ENCODE measurements at places on chromosomes 5 and 9. TPM values are rescaled to one million over a fixed set of nuclear protein-coding genes. Genes with fewer than 3 reads are reported as not detected.

FRMPD1 gene
- not detected for total RNA-seq

- DNase-seq: no peak
Observed at GRCh38 chr5:78837836-78838235, 147.3 kb downstream of the ARSB start.

DNA sequence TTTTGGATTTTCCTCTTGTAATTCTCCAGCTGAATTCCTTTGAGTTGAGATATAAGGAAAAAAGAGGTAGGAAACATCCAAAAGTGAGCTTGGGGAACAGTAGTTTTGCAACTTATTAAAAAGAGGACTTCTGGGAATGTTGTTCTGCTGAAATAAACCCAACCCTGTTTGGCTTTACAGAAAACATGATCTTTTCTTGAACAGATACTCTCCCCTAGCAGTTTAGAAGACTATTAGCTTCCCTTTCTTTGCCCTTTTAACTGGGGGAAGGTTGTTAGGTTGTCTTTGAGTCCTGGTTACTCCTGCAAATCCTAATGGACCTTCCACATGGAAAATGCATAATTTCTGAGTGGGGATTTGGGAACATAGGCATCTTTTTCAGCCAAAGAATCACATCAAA lies 168.7 kb upstream of the RPS23 start:
- DNase-seq: no peak

DNA sequence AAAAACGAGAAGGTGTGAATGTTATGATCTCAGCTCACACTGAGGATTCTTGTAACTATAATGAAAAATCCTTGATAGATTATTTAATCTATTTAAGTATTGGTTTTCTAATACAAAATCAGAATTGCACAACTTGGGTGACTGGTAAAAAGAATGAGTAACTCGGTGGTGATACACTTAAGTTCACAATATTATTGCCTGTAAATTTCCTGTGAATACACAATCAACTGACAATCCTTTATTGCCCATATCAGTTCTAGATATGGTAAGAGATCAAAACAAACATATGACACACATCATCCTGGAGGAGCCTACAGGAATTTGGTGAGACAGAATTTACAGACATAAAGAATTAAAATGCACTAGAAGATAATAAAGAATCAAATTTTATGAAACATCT lies 14.1 kb upstream of the LURAP1L start:
- DNase-seq: no peak

GRCh38 chr5:93055971-93056370 lies 525.0 kb downstream of the NR2F1-AS1 start:
- no peak for DNase-seq

GRCh38 chr9:13127131-13127530 lies 152.4 kb downstream of the MPDZ start:
- DNase-seq: no peak

GRCh38 chr5:80284720-80285119 lies 28.9 kb upstream of the SERINC5 start:
- no peak for DNase-seq

TAF11L4 gene
- total RNA-seq: not detected

HACD4 gene
- 4.1 TPM for total RNA-seq

- DNase-seq: no peak
Observed at GRCh38 chr9:93812410-93812668, 142.8 kb downstream of the BARX1 start.

UBAC1 gene
- 34.2 TPM for total RNA-seq

IRGM gene
- total RNA-seq: 1.2 TPM

OR1L8 gene
- not detected for total RNA-seq

GRCh38 chr5:15183520-15183919 lies 311.9 kb upstream of the ANKH start:
- no peak for DNase-seq

MZB1 gene
- total RNA-seq: 12.9 TPM

DNA sequence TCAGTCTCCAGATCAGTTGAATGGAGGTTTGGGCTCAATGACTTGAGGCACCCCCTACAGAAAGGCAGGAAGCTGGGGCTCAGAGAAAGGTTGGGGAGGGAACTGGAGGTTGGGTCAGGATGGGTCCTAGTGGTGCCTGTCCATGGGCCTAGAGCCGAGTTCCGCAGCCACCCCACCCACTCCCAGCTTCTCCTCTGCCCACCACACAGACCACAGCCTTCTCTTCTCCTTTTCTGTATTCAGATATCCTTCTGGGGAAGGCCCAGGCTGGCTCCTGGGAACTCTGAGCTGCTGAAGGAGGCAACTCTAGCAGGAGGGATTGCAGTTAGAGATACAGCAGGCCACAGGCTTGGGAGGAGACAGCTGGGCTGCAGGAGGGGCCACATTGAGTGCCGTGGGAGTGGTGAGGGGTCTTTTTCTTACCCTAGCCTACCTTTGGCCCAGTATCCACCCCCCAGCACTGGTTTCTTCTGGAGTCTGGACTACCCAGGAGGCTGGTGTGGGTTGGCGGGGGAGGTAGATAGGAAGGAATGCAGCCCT lies 15.4 kb upstream of the PTGS1 start:
- no peak for DNase-seq

DNA sequence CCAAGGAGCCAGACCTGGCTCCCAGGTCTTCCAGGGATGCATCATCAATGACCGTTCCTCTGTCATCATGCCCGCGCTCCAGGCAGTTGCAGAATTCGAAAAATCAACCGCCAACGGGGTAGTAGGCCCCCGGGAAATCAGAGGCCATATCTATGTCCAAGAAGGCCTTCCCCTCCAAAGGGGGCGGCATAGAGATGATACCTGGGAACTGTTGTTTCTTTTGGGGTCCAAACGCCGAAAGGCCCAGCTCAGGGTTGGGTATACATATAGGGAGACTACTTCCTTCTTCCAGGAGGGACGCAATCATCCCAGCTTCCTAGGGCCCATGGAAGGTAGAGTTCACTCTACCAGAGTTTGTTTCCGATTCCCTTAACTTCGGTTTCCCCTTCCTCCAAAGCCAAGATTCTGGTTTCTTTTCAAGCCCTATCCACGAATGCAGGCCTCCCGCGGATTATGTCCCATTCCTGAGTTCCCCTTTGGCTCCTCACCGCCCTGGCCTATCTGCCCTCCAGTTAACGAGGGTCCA lies 754 bp downstream of the DCAF12 start:
- no peak for DNase-seq

DNA sequence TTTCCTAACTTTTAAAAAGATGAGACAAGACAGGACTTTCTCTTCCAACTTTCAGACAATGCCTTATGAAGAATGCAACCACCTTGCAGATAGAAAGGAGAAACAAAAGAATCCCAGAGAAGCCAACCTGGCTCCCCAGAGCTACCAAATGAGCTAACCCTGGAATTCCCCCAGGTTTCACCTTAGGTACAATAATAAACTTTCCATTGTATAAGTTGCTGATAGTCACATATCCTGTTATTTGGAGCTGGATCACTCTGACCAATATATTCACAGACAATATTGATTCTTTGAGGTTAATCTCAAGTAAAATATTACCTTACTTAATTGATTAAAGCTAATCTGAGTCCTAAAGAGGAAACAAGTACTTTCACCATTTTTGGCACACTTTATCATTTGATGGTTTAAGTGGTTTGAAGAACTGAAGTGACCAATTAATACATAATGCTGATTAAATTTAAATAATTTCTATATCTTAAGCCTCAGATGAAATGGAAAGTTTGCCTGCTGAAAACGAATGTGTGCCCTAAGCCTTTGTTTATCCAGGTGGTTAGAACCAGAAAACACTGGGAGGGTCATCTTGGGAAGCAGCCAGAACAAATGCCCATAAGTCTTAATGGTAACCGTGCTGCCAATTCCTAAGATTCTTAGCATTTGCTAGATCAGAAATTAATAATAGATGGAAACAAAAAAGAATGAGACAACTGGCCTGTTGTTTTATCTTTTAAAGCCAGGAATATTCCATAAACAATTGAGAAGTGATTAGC lies 159.6 kb upstream of the SLC12A2 start:
- no peak for DNase-seq

GRCh38 chr5:142922223-142922952 lies 152.2 kb downstream of the ARHGAP26 start:
- no peak for DNase-seq

GRCh38 chr9:129068990-129069861 lies 11.7 kb upstream of the DOLPP1 start:
- DNase-seq: peak; percentile 57

LAMC3 gene
- 50.6 TPM for total RNA-seq

GRCh38 chr9:108290839-108291585 lies 564.8 kb downstream of the ACTL7B start:
- no peak for DNase-seq

GRCh38 chr9:11204521-11204920 lies 591.7 kb upstream of the PTPRD start:
- no peak for DNase-seq

DNA sequence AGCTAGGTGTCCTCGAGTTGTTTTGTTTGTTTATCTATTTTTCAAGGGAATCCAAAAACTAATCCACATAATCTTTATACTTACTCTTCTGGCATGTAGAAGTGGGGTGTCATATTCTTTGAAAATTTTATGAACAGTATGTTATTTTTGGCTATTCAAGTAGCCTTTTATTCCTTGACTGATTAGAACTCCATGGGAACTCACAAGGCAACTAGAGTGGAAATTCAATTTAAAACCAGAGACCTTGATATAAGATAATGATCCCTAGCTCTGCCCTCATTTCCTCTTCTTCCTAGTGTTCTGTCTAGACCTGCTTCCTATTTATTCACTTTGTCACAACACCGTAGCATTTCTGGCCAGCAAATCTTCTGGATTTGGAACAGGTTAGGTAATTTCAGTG lies 1123.7 kb upstream of the C9orf72 start:
- no peak for DNase-seq

GRCh38 chr5:147388184-147389108 lies 121.4 kb downstream of the DPYSL3 start:
- no peak for DNase-seq

KIF4B gene
- total RNA-seq: not detected

DNA sequence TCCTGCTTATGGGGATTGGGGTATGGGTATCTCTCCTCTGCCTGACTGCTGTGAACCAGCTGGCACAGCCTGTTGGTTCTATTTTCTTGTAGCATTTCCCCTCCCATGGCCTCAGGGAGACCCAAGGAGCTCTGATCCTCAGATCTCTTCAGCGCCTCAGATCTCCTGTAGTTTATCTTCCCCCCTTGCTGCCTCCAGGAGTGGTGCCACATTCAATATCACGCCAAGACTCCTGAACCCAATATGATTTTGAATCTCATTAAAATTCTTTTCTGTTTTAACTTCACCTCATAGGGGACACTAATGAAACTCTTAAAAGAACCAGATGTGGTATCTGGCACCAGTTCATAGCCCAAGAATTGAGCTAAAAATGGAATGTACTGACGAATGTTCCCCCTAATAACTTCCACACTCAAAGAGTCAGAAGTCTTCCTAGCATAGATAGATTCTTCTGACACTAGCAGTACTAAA lies 59.6 kb upstream of the LIFR start:
- DNase-seq: no peak

DNA sequence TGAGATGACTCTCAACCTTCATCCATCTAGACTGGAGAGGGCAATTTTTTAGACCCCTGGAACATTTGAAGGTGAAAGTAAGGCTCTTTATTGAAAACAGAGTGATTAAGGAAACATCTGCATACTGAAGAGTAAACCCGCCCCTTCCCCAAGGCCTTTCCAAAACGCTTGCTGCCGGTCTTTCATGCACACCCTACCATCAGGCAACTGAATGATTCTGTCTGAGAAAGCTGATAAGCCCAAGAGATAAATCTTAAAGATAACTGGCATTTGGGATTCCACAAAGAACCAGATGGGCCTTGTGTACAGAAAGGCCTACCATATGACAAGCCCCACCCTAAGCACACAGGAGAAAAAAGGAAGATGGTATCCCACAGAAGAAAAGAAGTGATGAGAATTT lies 54.4 kb upstream of the PIK3R1 start:
- no peak for DNase-seq

DNA sequence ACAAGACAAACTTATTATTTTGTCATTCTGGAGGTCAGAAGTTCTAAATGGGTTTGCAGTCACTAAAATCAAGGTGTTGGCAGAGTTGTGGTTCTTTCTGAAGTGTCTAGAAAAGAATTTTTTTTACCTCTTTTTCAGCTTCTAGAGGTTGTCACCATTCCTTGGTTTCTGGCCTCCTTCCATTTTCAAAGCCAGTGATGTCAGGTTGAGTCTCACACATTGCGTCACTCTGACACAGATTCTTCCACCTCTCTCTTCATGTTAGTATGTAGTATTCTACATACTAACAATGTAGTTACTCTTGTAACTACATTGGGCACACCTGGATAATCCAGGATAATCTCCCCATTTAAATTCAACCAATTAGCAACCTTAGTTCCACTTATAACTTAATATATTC lies 290.3 kb downstream of the RFX3 start:
- DNase-seq: no peak

PCDHB4 gene
- total RNA-seq: 2.2 TPM

DNA sequence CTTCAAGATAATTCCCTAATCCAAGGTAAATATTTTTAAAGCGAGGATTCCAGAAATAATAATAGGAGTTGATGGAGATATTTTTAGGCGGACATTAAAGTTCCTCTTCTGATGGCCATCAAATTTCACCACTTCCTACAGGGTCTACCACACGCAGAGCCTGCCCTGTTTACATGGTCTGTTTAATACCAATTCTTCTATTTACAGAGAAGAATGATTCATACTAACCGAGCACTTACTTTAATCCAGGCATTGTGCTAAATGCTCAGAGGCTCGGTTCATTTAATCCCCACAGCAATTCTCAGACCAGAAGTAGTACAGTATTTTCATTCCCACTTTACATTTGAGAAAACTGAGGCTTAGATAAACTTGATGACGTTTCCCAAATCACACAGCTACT lies 3.0 kb upstream of the ITGA1 start:
- no peak for DNase-seq

PITX1 gene
- 20.6 TPM for total RNA-seq

DNA sequence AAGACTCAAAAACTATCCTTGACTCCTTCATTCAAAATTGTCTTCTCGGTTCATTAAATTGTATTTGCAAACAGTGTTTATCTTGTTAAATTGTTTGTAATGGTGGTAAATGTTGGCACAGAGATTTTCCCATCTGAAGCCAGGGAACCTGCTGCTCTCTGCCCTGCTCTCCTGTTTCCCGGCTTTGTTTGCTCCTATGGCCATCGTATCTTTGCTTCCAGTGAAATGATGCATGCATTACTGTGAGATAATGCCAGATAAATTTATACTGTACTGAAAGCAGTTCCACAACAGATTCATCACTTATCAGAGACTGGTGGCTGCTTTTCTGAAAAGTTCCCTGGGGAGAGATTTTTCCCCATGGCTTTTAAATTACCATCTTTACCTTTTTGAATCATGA lies 81.4 kb downstream of the CD180 start:
- no peak for DNase-seq

GRCh38 chr5:119360905-119361593 lies 5.2 kb downstream of the TNFAIP8 start:
- no peak for DNase-seq

ENC1 gene
- 48.5 TPM for total RNA-seq

- no peak for DNase-seq
Observed at GRCh38 chr5:120122703-120123102, 341.4 kb upstream of the PRR16 start.

All from ureter (tissue), 1 donor.